CD4-positive, alpha-beta T cell treated with Interleukin-4 for 4 hours (primary cell): ENCODE measurements at places on chromosomes 11 and 22.

DNA sequence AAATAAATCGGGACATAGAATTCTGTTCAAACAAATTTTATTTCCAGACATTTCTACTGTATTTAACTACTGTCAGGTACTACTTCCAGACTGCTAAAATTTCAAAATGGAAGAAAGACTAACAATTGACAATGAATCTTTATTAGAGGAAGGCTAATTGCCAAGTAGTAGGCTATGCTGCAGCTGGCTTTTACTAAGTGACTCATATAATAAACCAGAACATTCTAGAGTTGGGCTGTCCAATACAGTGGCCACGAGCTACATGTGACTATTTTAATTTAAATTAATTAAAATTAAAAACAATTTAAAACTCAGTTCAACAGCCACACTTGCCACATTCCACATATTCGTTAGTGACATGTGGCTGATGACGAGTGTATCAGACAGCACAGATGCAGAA, 27.6 kb downstream of the CHKA start:
- DNase-seq, result no peak

GRCh38 chr11:61736310-61736709, 16.1 kb upstream of the MYRF start:
- DNase-seq, result no peak

GRCh38 chr11:87030458-87031054, 7.2 kb upstream of the TMEM135 start:
- DNase-seq, result peak; percentile 28

GRCh38 chr22:39785232-39785631, 108.3 kb downstream of the ENTHD1 start:
- DNase-seq, result no peak

DNA sequence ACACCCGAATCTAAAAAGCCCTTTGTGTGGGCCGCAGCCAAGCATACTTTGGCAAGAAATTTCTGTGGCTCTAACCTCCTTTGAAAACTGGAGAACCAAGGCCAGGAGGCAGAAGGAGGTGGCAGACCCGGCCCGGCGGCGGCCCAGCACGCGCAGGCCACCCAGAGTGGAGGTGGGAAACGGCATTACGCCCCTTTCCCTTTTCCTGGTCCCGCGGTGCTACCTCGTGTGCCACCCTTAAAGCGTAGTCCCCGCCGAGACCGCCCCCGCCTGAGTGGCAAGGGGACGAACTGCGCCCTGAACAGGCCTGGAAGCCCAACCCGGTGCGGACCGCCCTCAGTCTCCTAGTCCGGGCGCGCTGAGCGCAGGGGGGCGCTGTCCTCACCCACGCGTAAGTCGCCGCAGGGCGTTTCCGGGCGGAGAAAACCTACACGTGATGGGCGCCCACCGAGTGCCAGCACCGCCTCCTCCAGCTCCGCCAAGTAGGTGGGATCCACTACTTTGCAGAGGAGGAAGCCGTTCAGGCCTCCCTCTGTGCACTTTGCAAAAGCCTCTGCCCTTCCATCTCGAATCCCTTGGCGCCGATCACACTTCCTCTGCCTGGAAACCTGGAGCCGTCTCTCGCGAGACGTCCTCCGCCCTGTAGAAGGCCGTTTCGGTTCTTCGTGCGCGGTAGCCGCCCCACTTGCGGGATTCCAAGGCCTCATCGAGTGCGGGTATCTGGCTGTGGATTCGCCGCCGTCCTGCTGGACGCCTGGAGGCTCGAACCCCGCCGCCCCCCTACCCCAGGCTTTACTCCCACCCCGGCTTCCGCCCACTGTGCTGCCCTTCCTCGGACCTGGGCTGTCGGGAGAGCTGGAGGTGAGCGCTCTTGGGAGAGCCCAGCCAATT, at the start of gene ACCS:
ACCS (plus strand) TSS at position 430 of the 891 bp plus-strand sequence. CDS start 1,358 bp downstream, outside the sequence.
- DNase-seq, result peak; percentile 89

DNA sequence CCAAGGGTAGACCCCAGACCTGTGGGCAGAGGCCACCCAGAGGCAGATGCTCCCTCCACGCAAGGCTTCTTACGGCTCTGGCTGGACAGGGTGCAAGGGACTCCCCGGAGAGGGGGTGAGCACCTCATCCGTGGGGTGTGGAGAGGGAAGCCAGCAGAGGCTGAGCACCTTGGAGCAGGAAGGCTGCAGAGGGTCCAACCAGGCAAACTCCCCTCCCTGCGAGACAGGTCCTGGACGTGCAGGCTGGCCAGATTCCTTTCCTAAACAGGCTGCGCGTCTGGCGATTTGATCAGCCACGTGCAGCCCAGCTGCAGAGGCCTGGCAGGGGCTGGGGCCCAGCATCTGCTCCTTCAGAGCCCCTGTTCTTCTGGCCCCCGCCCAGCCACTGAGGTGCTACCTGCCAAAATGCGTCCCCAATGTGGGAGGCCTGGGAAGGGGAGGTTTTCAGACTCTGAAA, 49.3 kb downstream of the WNT11 start:
- DNase-seq, result no peak
